ENCODE measurements at places on chromosomes 11 and 22. TPM values are rescaled to one million over a fixed set of nuclear protein-coding genes. Genes with fewer than 3 reads are reported as not detected.

GRCh38 chr22:48779211-48779643 lies 1048.4 kb downstream of the BRD1 start:
- H3K36me3 ChIP-seq, result no peaks in the 10 kb centered on the region
- H3K27ac ChIP-seq, result no peak overlapping the region
- H3K4me1 ChIP-seq, result no peaks in the 10 kb centered on the region

Gene DRAP1
- 175 TPM for polyA plus RNA-seq

- no peak for DNase-seq
- no peaks in the 10 kb centered on the region for H3K27me3 ChIP-seq
- peaks cover 41% of the 10 kb centered on the region for H3K4me1 ChIP-seq
- H3K4me3 ChIP-seq, result no peak overlapping the region
- H3K27ac ChIP-seq, result peak overlapping the region; percentile 83
These were observed 68.6 kb upstream of the ATXN10 start for GRCh38 chr22:45602824-45603595.

DNA sequence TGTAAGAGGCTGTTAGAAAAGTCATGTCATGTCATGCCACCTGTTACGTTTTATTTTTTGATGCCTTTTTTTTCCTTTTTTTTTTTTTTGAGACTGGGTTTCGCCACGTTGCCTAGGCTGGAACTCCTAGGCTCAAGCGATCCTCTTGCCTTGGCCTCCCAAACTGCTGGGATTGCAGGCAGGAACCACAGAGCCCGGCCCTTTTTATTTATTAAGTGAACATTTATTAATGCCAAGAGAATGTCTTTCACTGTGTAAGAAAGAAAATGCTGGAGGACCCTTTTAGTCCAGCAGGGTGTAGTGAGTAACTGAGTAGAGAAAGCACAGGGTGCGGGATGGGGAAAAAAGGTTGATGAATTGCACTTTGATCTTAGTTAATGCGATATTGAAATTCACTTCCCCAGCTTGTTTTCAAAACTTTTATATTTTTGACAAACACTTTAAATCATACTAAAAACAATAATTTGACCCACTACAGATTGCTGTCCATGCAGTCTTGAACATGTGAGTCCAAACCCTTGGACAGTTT lies 2.3 kb upstream of the XBP1 start:
- no peak overlapping the region for H3K4me3 ChIP-seq
- H3K4me1 ChIP-seq, result peaks cover 19% of the 10 kb centered on the region
- peaks cover 5% of the 10 kb centered on the region for H3K36me3 ChIP-seq
- no peaks in the 10 kb centered on the region for H3K27me3 ChIP-seq

DNA sequence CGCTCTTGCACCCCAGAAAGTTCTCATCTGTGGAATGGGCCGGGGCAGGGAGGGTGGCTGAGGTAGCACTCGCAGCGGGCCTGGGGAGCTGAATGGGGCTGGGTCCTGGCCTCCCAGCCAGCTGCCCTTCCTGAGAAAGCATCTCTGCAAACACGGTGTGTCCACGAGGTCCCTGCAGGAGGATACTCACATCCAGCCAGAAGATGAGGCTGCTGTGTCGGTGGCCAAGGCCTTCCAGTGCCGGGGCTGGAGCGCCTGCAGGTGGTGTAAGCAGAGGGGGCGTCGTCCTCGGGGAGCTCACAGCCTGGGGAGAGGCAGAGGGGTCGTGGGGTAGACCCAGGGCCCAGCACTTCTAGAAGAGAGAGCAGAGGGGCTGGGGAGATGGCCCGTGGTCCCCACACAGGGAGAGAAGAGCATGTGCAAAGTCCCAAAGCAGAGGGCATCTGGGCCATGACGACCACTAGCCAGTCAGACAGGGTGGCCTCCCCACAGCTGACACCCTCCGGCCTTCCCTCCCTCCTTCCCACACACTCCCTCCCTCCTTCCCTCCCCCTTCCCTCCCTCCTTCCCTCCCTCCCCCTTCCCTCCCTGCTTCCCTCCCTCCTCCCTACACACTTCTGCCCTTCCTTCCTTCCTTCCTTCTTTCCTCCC lies 97.9 kb downstream of the WNT7B start:
- peaks cover 62% of the 10 kb centered on the region for H3K27me3 ChIP-seq
- no peak overlapping the region for H3K4me3 ChIP-seq
- H3K36me3 ChIP-seq, result no peaks in the 10 kb centered on the region
- DNase-seq, result no peak
- no peak overlapping the region for H3K27ac ChIP-seq

Gene ARHGAP8
- polyA plus RNA-seq, result 26.0 TPM

Gene GGTLC2
- not detected for polyA plus RNA-seq

DNA sequence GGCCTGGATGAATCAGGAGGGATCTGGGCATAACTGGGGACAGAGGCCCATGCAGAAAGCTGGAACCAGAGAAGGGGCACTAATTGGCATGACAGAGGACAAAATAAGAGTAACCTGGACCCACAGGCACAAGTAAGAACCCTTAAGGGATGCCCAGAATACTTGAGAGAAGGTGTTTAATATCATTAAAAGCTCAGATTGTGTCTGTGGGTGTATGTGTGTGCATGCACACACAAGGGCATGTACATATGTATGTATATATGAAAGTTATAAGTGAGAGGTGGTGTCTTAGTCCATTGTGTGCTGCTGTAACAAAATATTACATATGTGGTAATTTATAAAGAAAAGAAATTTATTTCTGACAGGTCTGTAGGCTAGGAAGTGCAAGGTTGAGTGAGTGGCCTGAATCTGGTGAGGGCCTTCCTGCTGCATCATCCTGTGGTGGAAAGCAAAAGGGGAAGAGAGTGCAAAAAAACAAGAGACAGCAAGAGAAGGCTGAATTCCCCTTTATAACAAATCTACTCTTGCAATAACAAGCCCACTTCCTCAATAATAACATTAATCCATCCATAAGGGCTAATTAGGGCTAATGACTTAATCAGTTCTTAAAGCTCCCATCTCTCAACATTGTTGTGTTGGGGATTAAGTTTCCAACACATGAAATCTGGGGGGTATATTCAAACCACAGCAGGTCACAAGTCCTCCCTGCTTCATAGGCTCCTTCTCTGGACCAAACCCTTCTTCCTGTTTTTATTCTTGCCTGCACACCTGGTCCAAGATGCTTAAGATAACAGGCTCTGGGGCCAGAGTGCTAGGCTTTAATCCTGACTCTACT lies 68.3 kb upstream of the POU2AF2 start:
- no peak for DNase-seq
- no peaks in the 10 kb centered on the region for H3K27me3 ChIP-seq
- peaks cover 4% of the 10 kb centered on the region for H3K4me1 ChIP-seq

Gene ACR
- not detected for polyA plus RNA-seq

GRCh38 chr11:117009905-117010605 lies 88.2 kb downstream of the SIK3 start:
- peak overlapping the region; percentile 59 for H3K27ac ChIP-seq
- no peaks in the 10 kb centered on the region for H3K36me3 ChIP-seq
- no peak for DNase-seq
- no peaks in the 10 kb centered on the region for H3K27me3 ChIP-seq
- no peak overlapping the region for H3K4me3 ChIP-seq

DNA sequence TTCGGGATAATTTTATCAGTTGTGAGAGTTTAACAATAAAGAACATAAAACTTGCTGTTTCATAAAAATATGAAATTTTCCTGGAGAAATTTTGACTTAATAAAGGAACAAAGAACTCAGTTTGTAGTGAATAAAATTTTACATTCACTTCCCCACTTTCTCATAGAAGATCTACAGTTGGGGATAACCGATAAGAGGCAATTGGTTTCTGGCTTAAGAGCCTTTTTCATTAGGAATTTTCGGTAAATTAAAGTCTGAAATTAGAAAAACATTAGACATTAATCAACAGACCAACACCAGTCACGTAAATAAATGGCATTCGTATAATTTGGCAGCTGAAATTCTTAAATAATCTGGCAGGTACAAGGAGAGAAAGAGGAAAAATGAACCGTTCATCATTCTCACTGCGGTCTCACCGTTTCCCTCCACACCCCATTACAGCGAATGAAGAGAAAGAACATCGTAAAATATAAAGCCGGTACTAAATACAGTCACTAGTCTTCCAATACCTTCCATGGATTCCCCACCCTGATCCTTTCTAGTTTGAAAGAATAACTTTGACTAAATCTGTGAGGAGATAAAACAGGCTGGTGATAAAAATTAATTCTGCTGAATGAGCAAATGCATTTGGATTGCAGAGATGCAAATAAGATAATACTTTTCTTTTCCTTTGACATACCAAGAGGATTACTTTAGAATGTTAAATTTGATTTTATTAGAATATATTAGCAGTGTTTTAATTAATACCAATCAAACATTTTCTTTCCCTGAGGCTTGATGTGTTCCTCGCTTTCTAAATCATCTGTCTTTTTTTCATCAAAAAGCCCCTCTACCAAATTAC lies 19.5 kb downstream of the BLID start:
- peaks cover 47% of the 10 kb centered on the region for H3K4me1 ChIP-seq
- no peak for DNase-seq
- H3K36me3 ChIP-seq, result peaks cover 7% of the 10 kb centered on the region
- H3K4me3 ChIP-seq, result peak overlapping the region; percentile 41
- no peaks in the 10 kb centered on the region for H3K27me3 ChIP-seq
- peak overlapping the region; percentile 19 for H3K27ac ChIP-seq

- H3K36me3 ChIP-seq, result no peaks in the 10 kb centered on the region
- no peak for DNase-seq
- peaks cover 51% of the 10 kb centered on the region for H3K4me1 ChIP-seq
- H3K27me3 ChIP-seq, result no peaks in the 10 kb centered on the region
- peak overlapping the region; percentile 96 for H3K27ac ChIP-seq
These were observed 940 bp downstream of the IL18 start for GRCh38 chr11:112162761-112163546.

- H3K27me3 ChIP-seq, result no peaks in the 10 kb centered on the region
- H3K4me1 ChIP-seq, result no peaks in the 10 kb centered on the region
- H3K27ac ChIP-seq, result no peak overlapping the region
- H3K4me3 ChIP-seq, result no peak overlapping the region
These were observed 24.7 kb downstream of the NCF4 start for GRCh38 chr22:36885474-36885873.

- DNase-seq, result no peak
- peaks cover 10% of the 10 kb centered on the region for H3K4me1 ChIP-seq
- H3K4me3 ChIP-seq, result no peak overlapping the region
These were observed 13.0 kb downstream of the C11orf86 start for GRCh38 chr11:66987924-66988637.

GRCh38 chr11:64562723-64563351 lies 28.2 kb upstream of the SLC22A12 start:
- no peak overlapping the region for H3K4me3 ChIP-seq
- no peaks in the 10 kb centered on the region for H3K36me3 ChIP-seq
- no peak for DNase-seq
- H3K27me3 ChIP-seq, result peaks cover 5% of the 10 kb centered on the region

Gene GRIK4
- not detected for polyA plus RNA-seq

Gene FAM83F
- polyA plus RNA-seq, result 22.8 TPM

GRCh38 chr22:44650806-44651205 lies 51.2 kb upstream of the PRR5 start:
- H3K27ac ChIP-seq, result no peak overlapping the region
- no peaks in the 10 kb centered on the region for H3K36me3 ChIP-seq
- H3K27me3 ChIP-seq, result no peaks in the 10 kb centered on the region
- no peak for DNase-seq

Gene CST6
- 1.7 TPM for polyA plus RNA-seq

Gene KLHDC7B
- polyA plus RNA-seq, result not detected

Gene SLC5A12
- not detected for polyA plus RNA-seq
